CD4-positive, alpha-beta memory T cell (primary cell): ENCODE measurements at places on chromosomes 2 and 18. TPM values are rescaled to one million over a fixed set of nuclear protein-coding genes. Genes with fewer than 3 reads are reported as not detected.

DNA sequence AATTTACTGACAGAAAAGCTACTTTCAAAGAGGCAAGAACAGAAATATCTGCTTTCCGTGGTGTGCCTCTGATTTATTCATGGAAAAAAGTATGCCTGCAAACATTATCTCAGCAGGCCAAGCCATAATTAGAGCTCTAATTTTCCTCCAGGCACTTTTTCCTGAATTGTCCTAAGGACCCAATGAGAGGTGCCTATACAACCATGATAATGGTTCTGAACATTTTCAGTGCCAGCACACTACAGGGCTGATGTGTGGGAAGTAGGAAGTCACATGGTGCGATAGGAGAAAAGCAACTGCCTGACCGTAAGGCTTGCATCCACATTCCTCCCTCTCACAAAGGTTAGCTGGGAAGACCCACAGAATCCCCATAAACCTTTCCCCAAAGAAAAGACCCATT lies 45.9 kb upstream of the EGR4 start:
- H3K27ac ChIP-seq = no peak overlapping the region
- no peaks in the 10 kb centered on the region for H3K36me3 ChIP-seq
- no peaks in the 10 kb centered on the region for H3K27me3 ChIP-seq
- no peaks in the 10 kb centered on the region for H3K4me1 ChIP-seq
- no peak for DNase-seq

DNA sequence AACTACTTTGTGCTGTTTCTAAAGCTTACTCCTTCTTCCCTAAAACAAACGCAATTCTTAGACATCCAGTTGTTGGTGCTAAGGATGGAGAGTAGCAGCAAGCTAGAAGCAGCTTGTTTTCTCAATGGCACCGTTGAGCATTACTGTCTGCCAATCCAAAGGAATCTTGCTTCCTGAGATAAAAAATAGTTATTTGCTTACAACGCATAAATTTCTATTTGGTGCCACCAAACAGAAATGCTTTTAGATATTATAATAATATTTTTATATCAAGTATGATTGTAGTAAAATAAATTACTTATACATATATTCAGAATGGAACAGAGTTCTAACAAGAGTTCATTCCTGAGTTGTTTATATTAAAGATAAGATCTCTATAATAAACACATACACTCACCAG lies 434.7 kb downstream of the CPS1 start:
- H3K27ac ChIP-seq = no peak overlapping the region
- H3K36me3 ChIP-seq = no peaks in the 10 kb centered on the region
- no peaks in the 10 kb centered on the region for H3K4me1 ChIP-seq
- no peaks in the 10 kb centered on the region for H3K27me3 ChIP-seq
- H3K4me3 ChIP-seq = no peak overlapping the region

DNA sequence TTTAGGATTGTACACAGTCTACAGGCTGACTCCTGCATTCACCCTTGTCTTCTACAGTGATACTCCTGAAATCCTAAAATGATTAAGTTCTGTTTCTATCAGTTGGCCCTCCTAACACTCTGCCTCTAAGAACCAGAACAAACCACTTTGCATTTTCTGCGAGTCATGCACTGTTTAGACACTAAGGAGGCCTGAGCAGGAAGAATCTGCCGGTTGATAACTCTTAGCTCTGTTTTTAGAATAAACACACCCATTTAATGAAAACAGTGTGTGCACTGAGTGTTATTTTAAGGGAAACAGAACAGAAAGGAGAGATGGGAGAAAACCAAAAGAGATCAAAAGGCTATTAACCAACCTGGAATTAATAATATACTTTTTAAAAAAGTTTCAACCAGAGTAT lies 22.9 kb upstream of the SSB start:
- H3K4me1 ChIP-seq = no peaks in the 10 kb centered on the region
- DNase-seq = no peak
- H3K27ac ChIP-seq = no peak overlapping the region
- no peaks in the 10 kb centered on the region for H3K36me3 ChIP-seq
- H3K27me3 ChIP-seq = no peaks in the 10 kb centered on the region
- H3K4me3 ChIP-seq = no peak overlapping the region

DNA sequence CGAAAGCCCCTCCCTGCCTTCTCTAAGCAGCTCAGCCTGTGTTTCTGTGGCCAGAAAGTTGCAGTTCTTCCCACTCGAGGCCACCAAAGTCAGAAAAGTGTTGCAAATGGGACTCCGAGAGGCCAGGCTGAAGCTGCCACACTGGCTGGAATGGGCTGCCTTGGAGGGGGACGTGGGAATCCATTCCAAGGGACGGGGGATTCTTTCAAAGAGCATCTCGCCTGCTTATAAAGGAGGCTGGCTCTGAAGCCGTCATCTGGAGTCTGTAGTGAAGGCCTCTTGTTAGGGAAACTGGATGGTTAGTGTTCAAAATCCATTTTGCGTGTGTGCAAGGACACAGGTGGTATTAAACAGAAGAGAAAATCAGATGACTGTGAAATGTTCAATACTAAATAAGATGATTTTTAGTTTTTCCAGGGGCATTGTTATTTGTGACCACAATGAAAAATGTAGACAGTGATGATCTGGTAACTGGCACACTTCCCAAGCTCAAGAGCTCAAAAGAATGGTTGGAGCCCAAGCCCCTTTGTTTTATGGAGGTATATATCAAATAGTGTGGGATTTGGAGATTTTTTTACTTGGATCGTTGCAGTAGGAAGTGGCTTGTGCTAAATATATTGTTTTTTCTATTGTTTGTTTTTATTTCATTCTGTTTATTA lies 782 bp downstream of the FAM228B start:
- no peak for DNase-seq
- no peaks in the 10 kb centered on the region for H3K27me3 ChIP-seq
- no peaks in the 10 kb centered on the region for H3K36me3 ChIP-seq
- peaks cover 8% of the 10 kb centered on the region for H3K4me1 ChIP-seq

DNA sequence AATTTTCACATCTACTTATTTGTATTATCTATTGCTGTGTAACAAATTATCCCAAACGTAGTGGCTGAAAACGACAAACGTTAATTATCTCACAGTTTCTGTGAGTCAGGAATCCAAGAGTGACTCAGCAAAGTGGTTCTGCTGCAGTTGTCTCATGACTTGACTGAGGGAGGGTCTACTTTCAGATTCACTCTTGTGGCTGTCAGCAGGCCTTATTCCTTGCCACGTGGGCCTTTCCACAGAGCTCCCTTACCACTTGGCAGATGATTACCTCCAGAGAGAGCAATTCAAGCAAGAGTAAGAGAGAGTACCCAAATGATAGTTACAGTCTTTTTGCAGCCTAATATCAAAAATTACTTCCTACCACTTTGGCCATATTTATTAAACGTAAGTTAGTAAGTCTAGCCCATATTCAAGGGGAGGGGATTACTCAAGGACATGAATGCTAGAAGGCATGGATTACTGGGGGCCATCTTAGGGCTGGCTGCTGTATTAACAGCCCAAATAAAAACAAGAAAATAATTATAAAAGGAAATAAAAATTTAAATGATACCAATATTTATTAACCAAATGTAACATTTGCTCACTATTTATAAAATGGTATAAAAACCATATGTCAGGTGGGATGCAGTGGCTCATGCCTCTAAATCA lies 48.7 kb upstream of the NBEAL1 start:
- DNase-seq = no peak

- H3K36me3 ChIP-seq = no peaks in the 10 kb centered on the region
- H3K4me3 ChIP-seq = no peak overlapping the region
- DNase-seq = no peak
- peaks cover 10% of the 10 kb centered on the region for H3K4me1 ChIP-seq
Observed at GRCh38 chr2:136015699-136016098, 30.3 kb upstream of the DARS1 start.

DNA sequence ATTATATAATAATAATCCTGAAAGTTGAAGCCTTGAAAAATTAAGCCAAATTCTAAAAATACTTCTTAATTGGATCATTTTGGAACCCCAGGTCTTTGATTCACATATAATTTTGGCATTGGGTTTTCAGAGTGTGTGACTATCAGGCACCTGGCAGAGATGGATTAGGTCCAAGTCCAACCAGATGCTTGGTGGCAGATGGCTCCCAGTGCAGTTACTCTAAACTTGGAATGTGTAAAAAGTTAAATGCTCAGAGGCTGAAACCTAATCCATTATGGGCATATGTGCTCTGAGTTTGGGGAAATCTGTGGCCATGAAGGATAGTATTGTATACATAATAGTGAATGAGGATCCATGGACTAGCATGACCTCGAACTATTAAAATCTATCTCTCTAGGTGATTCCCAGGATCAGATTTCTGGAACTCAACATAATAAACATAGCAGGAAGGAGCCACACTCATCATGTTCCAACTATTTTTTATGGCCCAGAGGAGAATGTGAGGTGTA lies 333.0 kb downstream of the RPRM start:
- H3K27me3 ChIP-seq = no peaks in the 10 kb centered on the region
- H3K4me3 ChIP-seq = no peak overlapping the region
- H3K27ac ChIP-seq = no peak overlapping the region
- no peaks in the 10 kb centered on the region for H3K4me1 ChIP-seq

DNA sequence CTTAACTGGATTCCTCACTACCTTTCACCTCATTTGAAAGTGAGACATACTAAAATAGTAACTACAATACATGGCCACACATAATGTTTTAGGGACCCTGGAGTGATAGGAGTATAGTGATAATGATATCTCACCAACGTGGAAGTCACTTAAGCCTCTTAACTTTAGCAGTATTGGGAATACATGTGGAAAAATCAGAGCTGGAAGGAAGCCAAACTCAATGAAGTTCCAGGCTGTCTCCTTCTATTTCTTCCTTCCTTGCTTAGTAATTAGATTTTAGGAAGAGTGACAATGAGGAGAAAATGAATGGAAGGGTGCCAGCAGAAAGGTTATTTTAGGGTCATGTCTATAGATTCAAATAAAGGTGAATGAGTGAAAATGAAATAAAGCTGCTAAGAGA lies 387.3 kb downstream of the PLCL1 start:
- no peak overlapping the region for H3K27ac ChIP-seq
- H3K4me1 ChIP-seq = no peaks in the 10 kb centered on the region
- no peak for DNase-seq
- H3K36me3 ChIP-seq = no peaks in the 10 kb centered on the region
- no peaks in the 10 kb centered on the region for H3K27me3 ChIP-seq

GRCh38 chr2:223090540-223091235 lies 38.7 kb downstream of the KCNE4 start:
- H3K4me1 ChIP-seq = no peaks in the 10 kb centered on the region
- no peaks in the 10 kb centered on the region for H3K27me3 ChIP-seq
- H3K4me3 ChIP-seq = no peak overlapping the region
- no peak for DNase-seq

- H3K36me3 ChIP-seq = no peaks in the 10 kb centered on the region
- no peak for DNase-seq
- no peak overlapping the region for H3K27ac ChIP-seq
- H3K4me1 ChIP-seq = peaks cover 8% of the 10 kb centered on the region
Observed at GRCh38 chr18:46273861-46274260, 169.7 kb downstream of the HAUS1 start.

DNA sequence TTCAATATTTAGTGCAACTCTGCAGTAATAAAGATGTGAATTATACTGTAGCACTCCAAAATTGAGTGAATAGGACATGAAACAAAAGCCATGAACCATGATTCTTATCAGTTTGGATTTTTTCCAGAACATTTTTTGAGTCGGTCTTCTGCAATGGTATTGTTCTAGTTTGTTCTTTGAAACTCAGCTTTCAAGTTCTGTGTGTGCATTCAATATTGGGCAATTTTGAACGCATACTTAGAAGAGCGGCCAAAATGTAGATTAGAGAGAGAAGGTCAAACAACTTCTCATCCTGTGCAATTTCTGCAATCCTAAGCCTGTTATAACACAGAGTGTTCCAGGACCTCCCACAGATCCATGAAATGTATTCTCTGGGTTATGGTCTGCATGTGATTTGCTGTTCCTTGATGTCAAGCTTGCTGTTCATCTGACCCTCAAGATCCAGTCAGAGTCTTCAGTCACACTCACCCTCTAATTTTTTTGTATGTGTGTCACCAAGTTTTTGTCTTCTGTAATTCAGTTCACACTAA lies 48.3 kb downstream of the TSPYL6 start:
- no peaks in the 10 kb centered on the region for H3K36me3 ChIP-seq
- no peaks in the 10 kb centered on the region for H3K27me3 ChIP-seq
- H3K27ac ChIP-seq = no peak overlapping the region

GRCh38 chr2:40760071-40760666 lies 308.3 kb upstream of the SLC8A1 start:
- H3K4me3 ChIP-seq = no peak overlapping the region
- H3K36me3 ChIP-seq = no peaks in the 10 kb centered on the region
- H3K27ac ChIP-seq = no peak overlapping the region
- DNase-seq = no peak
- H3K4me1 ChIP-seq = no peaks in the 10 kb centered on the region

DNA sequence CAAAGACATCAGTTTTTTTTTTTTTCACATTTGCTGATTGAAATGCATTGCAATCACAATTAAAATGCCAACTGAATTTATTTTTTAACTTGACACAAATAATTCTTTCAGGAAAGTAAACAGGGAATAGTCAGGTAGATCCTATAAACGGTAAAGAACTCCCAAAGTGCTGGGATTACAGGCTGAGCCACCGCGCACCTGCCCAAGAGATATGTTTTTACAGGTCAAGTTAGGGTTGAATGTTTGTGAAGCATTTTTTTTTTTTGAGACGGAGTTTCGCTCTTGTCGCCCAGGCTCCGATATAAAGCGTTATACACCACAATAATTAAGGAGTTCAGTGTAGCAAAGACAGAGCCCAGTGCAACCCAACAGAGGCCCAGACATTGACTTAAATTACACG lies 15.1 kb downstream of the ITM2C start:
- no peak for DNase-seq
- no peak overlapping the region for H3K4me3 ChIP-seq
- H3K4me1 ChIP-seq = peaks cover 5% of the 10 kb centered on the region
- H3K27me3 ChIP-seq = no peaks in the 10 kb centered on the region
- no peak overlapping the region for H3K27ac ChIP-seq

DNA sequence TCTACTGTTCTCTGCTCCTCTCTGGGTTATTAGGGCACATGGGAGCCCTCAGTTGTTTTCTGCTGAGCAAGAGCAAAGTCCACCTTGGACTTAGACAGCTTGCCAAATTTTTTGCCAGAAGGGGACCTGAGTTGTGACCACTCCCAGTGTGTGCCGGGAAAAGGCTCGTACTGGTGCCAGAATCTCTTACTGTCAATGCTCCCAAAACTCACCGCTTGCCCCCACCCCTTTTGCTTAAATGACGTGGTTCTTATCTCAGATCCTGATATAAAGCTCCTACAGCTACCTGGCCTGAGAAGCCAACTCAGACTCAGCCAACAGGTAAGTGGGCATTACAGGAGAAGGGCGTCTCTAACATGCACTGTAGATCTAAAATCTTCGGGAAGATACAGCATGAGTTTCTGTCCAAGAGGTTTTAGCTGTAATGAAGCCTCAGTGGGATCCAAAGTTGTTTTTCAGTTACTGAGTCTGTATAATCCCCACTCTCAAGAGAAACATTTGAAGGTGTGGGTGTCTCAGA lies at the start of gene REG1A:
Gene REG1A (plus strand): TSS at position 295 of the 520 bp plus-strand sequence. CDS start 374 bp downstream, outside the sequence.
- no peak for DNase-seq
- no peaks in the 10 kb centered on the region for H3K36me3 ChIP-seq
- no peaks in the 10 kb centered on the region for H3K27me3 ChIP-seq

GRCh38 chr18:79423211-79424007 lies 27.7 kb downstream of the NFATC1 start:
- no peak overlapping the region for H3K4me3 ChIP-seq
- no peaks in the 10 kb centered on the region for H3K27me3 ChIP-seq
- no peaks in the 10 kb centered on the region for H3K4me1 ChIP-seq
- no peak for DNase-seq
- peaks cover 18% of the 10 kb centered on the region for H3K36me3 ChIP-seq

The CD8A gene
- 0.91 TPM for total RNA-seq

The ALPP gene
- not detected for total RNA-seq

The GCC2 gene
- 209 TPM for total RNA-seq

The TLX2 gene
- 0.52 TPM for total RNA-seq

The SERPINB12 gene
- not detected for total RNA-seq

The CYRIA gene
- 0.11 TPM for total RNA-seq

The ZFP36L2 gene
- 464 TPM for total RNA-seq

The SPIRE1 gene
- 1.8 TPM for total RNA-seq

The PPP1R1C gene
- total RNA-seq = not detected

The CCDC178 gene
- total RNA-seq = not detected

The MSGN1 gene
- not detected for total RNA-seq
